CD4-positive, alpha-beta T cell treated with Interleukin-1 beta for 1 hour (primary cell): ENCODE measurements at places on chromosomes 4 and X.

DNA sequence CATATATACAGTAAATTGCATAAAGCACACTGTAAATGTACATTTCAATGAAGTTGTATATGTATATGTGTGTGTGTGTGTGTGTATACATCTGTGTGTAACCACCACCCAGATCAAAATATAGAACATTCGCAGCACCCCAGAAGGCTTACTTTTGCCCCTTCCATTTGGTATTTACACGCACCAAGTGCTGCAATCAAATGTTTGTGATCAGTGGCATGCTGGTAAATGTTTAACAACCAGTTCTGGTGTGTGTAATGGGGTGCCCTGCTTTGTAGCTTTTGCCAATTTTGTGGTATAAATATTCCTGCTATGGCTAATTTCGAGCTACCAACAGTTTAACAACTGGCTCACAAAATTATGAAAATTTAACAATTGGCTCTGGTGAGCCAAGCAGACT, 101.3 kb downstream of the RTL5 start:
- DNase-seq: no peak

- no peak for DNase-seq
Observed at GRCh38 chr4:56786955-56787354, 34.5 kb downstream of the SPINK2 start.

GRCh38 chr4:164136180-164136616, 617.7 kb upstream of the SMIM31 start:
- DNase-seq: no peak

GRCh38 chr4:169167957-169168858, 102.5 kb downstream of the SH3RF1 start:
- no peak for DNase-seq

DNA sequence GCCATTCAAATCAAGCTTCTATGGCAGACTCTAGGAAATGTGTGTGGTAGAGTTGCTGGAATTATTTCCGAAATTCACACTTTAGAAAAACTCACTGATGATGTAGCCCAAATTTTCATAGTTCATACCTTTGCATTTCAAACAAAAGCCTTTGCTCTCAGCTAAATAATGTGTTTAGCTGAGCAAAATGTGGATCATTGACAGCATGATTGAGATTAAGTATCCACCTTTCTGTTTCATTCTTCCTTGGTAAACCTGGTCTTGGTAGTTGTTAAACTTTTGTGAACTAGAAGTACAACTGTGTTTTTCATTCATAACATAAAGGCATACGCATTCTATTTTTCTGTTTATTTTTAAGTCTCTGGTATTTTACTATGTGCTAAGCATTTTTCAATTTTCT, 7.2 kb downstream of the PCDH7 start:
- DNase-seq: no peak

DNA sequence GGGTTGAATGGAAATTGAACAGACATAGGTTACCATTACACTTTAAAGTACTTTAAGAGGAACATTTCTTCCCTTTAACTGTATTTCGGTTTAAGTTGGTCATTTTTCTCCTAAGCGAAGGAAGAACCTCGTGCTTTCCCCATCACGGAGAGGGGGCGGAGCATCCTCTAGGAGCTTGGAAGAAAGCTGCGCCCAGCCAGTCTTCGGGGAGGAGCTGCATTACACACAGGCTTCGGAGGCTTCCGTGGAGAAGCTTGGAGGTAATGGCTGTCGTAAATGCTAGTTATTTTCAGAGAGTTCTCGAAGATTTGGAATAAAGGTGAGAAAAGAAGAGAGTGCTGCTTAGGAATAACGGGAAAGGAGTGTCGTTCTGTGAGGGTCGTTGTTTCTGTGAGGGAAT, at the start of gene PWWP3B:
PWWP3B (plus strand) TSS at position 199 of the 400 bp plus-strand sequence. CDS start 37,128 bp downstream, outside the sequence.
- DNase-seq: no peak

DNA sequence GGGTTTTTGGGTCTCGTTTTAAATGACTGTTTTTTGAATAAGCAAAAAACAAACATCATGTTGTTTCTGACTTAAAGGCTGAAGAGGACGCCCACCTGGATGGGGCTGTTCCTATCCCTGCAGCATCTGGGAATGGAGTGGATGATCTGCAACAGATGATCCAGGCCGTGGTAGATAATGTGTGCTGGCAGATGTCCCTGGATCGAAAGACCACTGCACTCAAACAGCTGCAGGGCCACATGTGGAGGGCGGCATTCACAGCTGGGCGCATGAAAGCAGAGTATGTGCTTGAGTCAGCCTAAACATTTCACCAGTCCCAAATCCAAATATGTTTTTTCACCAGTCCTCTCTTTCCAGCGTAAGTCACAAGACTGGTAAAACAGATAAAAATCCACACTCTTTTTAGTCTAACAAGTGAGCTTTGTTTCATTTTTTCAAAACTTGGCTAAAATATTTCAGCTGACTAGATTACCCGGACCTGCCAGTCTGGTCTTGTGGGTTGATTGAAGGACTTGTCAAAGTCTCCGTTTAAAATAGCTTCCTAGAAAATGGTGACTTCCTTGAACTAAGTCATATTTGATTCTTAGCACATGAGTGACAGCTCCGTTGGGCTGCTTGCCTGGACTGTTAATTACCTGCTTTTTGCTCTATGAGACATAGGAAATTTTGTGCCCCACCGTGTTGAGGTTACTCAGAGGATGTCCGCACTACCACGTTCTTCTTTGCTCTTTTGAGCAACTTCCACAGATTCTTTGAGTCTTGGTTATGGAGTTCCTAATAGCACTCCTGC, 20.8 kb downstream of the ENOPH1 start:
- no peak for DNase-seq

DNA sequence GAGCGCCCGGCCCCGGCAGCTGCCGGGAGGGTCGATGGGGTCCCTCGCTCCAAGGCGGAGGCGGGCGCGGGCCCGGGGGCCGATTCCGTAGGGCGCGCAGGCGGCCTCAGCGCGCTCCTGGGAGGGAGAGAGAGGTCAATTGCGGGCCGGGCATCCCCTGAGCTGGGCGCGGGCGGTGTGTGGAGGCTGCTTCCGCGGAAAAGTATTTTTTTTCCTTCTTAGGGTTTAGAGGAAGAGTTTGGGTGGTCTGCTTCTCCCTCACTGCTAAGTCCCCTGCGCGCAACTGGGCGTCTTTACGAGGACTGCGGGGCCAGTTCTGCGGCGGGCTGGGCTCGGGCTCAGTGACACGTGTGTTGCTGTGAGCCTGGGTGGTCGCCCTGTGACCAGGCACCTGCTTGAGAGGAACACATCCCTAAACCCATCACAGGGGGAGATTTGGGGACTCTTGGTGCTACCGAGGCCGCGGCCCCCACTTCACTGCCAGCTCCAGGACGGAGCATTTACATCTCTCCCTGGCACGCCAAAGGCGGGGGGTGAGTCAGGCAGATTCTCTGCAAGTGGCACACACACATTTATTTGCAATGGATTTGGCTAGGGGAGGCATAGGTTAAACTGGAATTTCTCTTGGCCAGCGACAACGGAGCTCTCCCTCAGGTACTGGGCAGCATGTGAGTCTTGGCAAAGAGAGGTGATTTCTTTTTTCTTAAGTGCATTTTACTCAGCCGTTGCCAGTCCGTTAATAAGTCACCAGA, 151.2 kb upstream of the SLC4A4 start:
- no peak for DNase-seq

GRCh38 chr4:4784379-4784778, 75.1 kb upstream of the MSX1 start:
- DNase-seq: no peak

GRCh38 chr4:48081196-48081595, 52.9 kb downstream of the TXK start:
- no peak for DNase-seq

DNA sequence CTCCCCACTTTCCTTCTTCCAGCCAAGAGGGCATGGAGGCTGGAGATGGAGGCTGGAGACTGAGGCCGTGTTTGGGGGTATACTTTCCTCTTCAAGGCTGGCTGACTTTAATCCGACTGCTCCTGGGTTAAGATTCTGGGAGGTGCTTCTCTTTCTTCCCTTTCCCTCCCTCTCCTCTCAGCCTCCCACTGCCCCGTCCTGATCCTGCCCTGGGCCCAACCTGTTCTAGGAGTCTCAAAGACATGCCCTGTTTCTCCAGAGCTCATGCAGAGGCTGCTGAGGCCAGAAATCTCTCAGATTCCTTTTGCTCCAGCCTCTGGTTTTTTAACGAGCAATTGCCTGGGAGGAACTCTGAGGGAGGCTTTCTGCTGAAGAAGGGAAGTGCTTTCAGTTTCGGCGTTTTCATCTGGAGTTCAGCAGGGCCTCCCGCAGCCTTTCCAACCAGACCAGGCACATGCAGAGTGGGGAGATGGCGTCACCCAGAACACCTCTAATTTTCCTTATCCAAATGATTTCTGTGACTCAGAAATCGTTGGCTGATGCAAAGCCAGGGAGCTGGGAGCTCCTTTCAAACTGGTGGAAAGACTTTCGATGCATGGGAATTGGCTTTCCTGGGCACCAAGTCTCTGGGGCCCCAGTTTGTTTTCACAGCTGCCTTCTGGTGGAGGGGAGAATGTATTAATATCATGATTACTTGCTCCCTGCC, 34.5 kb upstream of the FAM9C start:
- no peak for DNase-seq

DNA sequence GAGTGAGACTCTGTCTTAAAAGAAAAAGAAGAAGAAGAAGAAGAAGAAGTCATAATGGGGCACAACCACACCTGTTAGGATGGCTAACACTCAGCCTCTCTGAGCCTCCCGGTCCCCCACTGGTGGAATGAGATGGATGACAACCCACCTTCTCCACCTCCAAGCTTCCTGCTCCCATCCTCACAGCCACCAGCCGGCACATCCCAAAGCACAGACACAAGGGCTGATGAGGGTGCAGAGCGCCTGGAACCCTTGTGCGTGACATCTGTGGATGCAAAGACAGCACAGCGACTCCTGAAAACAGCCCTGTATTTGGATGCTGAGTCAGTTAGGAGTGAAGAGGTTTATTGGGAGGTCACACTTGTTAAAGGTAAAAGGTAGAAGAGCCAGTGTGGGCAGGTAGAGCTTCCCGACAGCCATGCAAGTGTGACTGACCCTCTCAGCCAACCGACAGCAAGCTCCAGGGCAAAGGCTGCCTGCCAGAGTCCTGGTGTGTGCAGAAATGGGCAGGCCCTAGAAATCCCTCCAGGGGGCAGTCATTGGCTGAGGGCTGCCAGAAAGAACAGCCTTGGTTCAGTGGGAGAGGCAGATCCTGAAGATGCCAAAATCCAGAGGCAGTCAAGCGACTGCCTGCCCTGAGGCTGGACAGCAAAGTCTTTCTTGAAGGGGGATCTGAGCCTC, 26.6 kb upstream of the MAN2B2 start:
- DNase-seq: no peak

DNA sequence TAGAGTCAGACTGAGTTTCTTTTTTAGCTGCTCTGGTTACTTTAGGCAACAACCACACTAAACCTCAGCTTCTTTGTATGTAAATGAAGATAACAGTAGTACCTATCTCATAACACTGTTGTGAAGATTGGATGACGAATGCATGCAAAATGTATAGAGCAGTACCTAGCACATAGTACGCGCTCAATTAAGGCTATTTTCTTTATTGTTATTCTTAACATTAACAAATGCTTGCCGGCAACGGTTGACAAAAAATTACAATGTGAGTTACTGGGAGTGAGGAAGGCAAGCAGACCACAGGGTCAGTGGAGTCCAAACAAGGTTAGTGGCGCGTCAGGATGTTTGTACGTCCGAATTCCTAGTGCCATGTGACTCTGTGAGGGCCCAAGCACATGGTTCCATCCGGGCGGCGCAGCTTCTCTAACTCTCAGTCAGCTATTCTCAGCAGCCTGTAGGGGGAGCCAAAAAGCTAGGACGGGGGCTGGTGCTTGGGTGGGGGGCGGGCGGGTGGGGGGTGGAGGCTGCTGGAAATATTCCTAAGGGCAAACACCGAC, 821 bp upstream of the NALF2 start:
- DNase-seq: no peak
